Vagina (tissue), 2 donors: ENCODE measurements at places on chromosomes 16 and 17.

- DNase-seq: no peak
Measured at GRCh38 chr16:66703406-66704215, 7.1 kb upstream of the CMTM4 start.

GRCh38 chr16:63816276-63816675 is 1305.6 kb downstream of the CDH11 start:
- DNase-seq: no peak

GRCh38 chr17:80792373-80792781 is 199.3 kb upstream of the CHMP6 start:
- DNase-seq: peak; percentile 83

DNA sequence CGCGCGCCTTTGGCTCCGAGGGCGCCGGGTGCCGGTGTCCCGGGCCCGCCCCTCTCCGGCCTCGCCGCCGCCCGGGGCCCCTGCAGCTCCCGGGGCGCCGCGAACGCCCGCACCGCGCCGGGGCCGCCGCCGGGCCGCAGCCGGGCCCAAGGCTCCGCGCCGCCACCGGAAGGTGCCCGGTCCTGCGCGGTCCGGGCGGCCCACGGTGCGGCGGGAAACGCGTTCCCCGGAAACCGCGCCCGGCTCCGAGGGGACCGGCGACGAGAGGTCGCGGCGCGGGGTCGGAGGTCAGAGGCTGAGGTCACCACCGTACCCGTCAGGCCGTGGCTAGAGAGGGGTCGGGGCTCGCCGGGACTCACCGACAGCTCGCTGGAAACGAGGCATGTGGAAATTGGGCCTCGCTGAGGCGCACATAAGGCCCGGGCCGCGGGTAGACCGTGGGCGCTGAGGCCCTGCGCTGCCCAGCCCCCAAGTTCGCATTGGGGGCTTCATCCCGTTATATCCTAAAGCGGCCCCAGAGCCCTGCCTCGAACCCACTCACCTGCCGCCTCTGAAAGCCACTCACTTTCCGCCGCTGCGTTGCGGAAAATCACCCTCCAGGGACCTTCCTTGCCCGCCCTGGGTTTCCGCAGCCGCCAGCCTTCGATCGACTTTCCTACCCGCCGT is at the start of gene DUS1L:
Gene DUS1L, minus strand, starts transcription at position 167 of the 666 bp plus-strand sequence. CDS start 745 bp downstream, outside the sequence.
- no peak for DNase-seq
